H9 (cell line): ENCODE measurements at places on chromosomes 6 and 20.

- DNase-seq: no peak
Observed at GRCh38 chr6:85462673-85463072, 12.8 kb downstream of the NT5E start.

DNA sequence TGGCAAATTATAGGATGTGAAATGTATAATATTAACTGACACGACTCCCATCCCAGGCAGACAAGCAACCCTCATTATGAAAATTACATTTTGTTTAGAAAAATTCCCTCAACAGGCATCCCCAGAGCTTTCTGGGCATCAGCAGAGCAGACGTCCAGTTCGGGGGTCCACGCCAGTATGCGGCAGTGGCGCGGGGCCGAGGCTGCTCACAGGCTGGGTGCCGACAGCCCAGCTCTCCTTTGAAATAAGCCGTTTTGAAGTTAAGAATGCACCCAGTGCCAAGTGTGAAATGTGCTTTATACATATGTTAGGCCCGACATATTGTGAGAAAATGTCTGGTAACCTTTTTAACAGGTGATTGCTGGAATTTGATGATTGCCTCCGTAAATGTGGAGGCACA lies 50.4 kb downstream of the RPP40 start:
- DNase-seq: no peak

- no peak for DNase-seq
Observed at GRCh38 chr6:26300043-26300331, 65.0 kb upstream of the BTN3A2 start.

DNA sequence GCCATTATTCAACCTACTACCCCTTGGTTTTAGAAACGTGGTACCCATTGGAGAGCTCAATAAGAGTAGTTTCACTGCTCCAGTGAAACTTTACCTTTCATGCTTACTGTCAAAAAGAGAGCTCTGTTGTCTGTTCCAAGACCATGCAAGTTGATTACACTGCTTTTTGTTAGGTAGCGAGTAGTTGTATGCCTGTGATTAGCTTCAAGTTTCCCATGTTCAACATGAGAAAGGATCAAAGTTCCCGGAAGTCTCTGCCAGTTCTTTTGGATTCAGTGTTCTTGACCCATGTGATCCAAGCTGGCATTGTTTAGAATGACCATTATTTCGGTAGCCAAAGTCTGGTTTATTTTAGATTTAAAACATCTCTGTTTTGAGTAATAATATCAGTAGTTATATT lies 107.1 kb downstream of the ZFAND3 start:
- DNase-seq: no peak

- no peak for DNase-seq
Observed at GRCh38 chr6:99885051-99885450, 109.0 kb downstream of the MCHR2 start.

GRCh38 chr6:89410788-89411144 lies 1.3 kb downstream of the RRAGD start:
- no peak for DNase-seq

- no peak for DNase-seq
Observed at GRCh38 chr6:158445426-158446085, 114.3 kb upstream of the TMEM181 start.
